Cerebellar nuclear complex (tissue), 1 donor: ENCODE measurements at places on chromosomes 4 and X.

GRCh38 chrX:6029014-6029413 lies 199.7 kb downstream of the NLGN4X start:
- no peak for DNase-seq

GRCh38 chr4:11511321-11511720 lies 82.6 kb upstream of the HS3ST1 start:
- no peak for DNase-seq

GRCh38 chrX:55451626-55451989 lies 319 bp upstream of the MAGEH1 start:
- no peak for DNase-seq

GRCh38 chrX:18026166-18026565 lies 165.1 kb upstream of the RAI2 start:
- no peak for DNase-seq

DNA sequence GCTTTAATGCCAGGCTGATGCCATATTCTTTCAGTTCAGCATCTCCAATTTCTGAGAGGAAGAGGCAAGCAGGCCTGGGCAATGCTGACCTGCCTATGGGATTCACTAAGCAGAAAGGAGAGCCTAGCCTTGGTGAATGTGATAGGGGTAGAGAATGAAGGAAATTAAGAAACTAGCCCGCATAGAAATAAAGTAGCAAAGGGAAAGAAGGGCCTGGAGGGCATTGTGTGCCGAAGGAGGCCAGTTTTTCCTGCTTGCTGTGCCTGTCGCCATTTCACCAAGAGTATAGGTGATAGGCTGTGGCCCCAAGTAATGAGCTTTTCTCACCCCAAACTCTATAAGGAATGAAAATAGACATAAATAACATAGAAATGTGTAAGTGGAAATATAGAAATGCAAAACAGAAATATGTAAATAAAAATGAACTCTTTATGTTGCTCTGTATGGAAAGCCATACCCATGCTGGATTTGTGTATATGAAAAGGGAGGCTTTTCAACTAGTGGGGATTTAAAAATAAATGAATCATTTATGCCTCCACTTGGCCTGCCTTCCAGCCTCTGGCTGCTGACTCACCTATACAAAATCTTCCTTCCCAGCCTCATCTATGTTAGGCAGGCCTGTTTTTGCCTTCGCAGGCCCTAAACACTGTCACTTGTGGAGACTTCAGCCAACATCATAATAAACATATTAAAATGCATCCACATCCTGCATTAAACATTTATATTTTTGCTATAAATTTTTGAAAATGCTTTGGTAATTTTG lies 5.1 kb upstream of the OCRL start:
- DNase-seq, result no peak

DNA sequence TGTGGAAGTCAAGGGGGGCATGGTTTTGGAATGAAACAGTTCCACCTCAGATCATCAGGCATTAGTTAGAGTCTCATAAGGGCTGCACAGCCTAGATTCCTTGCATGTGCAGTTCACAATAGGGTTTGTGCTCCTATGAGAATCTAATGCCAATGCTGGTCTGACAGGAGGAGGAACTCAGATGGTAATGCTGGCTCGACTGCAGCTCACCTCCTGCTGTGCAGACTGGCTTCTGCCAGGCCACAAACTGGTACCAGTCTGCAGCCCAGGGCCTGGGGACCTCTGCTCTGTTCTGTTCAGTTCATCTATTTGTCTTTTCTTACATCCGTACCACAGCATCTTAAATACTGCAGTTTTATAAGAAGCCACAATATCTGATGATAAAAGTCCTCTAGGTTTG lies 12.2 kb upstream of the MSL3 start:
- DNase-seq, result no peak

GRCh38 chrX:9088896-9089295 lies 55.0 kb upstream of the FAM9B start:
- no peak for DNase-seq

GRCh38 chrX:21657318-21658151 lies 595 bp downstream of the KLHL34 start:
- no peak for DNase-seq

DNA sequence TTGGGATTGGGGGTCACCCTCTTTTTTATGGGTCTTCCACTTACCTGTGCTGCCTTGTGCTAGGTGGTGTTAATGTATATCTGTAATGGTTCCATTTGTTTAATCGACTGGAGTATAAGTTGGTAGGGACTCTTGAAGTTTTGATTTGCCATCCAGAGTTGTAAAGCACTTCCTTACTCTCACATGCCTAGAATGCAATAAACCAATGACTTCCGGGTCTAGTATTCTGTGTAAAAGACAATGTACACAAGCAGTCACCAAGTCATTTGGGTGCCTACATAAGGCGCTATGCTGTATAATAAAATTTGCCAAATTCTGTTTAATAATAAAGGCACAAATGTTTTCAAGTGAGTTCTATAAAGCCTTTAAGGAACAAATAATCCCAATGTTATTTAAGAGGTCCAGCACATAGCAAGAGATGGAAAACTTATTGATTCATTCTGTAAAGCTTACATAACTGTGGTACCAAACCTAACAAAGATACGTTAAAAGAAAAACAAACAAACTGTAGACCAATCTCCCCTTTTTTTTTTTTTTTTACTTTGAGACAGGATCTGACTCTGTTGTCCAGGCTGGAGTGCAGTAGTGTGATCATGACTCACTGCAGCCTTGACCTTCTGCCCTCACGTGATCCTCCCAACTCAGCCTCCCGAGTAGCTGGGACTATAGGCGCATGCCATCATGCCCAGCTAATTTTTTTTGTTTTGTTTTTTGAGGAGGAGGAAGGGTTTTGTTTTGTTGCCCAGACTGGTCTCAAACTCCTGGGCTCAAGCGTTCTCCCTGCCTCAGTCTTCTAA lies 41.5 kb upstream of the HPRT1 start:
- DNase-seq, result no peak

DNA sequence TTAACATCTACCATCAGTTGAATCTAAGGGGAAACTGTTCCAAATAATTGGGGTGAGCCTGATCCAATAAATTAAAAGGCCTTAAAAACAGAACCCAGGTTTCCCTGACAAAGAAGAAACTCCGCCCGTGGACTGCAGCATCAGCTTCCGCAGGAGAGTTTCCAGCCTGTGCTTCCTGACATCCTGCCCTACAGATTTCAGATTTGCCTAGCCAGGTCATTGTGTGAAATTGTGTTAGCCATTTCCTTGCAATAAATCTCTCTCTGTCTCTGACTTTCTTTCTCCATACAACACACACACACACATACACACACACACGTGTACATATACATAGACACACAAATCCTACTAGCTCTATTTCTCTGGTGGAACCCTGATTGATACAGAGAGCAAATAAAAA lies 48.3 kb upstream of the LCORL start:
- no peak for DNase-seq

GRCh38 chrX:146707781-146708180 lies 101.8 kb upstream of the CXorf51B start:
- DNase-seq, result no peak

DNA sequence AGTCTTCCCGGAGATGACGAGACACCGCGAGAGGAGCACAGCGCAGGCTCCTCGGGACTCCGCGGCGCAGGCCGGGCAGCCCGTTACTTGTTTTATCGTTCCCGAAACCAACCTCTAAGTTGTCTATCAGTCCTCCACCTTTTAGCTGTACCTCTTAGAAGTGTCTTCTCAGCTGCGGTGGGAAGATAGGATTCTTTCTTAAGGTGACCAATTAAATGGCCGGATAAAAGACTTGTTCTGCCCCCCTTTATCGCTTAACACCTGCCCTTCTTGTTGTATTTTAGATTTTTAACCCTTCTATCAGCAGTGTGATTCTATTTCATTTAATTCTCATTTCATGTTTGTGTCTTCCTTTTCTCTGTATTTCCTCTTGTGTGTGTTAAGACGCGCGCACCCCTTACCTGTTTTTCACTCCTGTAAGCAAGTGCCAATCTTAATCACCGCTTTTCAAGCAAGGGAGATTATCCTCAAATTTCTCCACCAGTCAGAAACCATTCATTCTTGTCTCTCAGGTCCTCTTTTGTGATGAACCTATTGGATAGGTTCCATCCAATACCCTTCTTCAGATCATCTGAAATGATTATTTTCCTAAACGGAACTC lies at the start of gene SLC9B2:
SLC9B2 (minus strand) TSS at position 15 of the 601 bp plus-strand sequence. CDS start 9,211 bp downstream, outside the sequence.
- DNase-seq, result peak; percentile 33

- DNase-seq, result no peak
Observed at GRCh38 chrX:11629593-11630211, 36.0 kb downstream of the ARHGAP6 start.

DNA sequence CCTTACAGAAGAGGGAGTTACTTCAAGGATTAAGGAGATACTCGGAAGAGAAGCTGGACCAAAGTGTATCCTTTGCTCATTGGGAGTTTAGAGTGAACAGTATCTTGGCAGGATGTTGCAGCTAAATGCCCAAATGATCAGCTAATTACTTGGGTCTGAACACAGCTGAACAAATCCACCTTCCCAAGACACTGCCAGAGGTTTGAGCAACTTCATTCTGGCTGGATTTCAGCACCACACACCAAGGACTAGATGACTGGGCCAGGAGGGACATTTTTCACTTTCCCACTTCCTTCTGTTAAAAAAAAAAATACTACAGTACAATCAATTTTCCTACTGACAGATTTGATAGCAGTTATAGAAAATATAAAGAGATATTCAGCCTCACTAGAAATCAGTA lies 324.6 kb downstream of the MID1IP1 start:
- no peak for DNase-seq

DNA sequence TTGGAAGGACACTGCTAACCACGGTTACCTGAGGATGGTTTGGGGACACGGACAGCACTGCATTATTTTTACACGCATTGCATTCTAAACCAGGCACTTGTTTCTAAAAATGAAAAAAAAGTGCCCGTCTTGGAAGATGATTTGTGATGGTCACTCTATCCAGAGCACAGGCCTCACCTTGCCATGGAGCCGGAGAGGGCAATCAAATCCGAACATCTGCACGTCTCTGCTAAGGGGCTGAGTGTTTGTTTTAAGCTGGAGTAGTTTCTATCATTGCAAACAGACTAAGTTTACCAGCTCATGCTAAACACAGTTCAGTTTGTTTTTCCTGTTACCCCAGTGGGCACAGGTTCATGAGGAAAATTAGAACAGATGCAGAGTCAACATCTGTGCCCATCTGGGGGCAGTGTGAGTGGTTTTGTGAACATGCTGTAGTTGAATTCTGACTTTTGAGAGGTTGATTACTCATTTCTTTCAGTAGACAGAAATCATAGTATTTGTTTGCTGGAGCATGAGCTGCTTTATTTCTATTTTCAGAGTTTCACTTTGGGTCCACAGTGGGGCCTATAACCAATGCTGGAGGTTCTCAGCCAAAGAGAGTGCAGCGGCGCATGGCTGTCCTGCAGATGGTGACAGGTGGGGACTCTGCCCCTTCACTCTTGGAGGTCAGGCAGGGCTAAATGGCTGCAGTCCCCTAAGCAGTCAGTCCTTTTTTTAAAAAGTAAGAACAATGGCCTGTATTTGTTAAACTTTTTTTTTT lies 65.4 kb upstream of the ENPP6 start:
- DNase-seq, result no peak

GRCh38 chr4:25123236-25123635 lies 37.0 kb downstream of the SEPSECS start:
- no peak for DNase-seq

DNA sequence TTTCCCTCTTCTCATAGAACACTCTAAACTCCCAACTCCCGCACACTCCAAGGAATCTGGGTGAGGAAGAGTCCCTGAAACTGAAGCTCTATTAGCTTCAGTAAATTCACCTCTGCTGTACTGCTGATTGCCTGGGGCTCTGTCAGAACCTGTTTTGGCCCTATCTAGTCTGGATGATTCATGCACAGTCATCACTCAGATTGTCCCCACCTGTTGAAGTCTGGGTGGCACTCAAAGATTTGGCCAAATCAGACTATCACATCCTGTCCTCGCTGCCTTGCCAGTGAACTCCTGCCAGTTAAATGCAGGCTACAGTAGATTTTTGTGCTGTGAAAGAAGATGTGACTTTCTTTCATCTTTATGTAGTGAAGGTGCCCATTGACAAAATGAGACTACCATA lies 63.5 kb upstream of the EMCN start:
- peak; percentile 90 for DNase-seq

- no peak for DNase-seq
Observed at GRCh38 chrX:39158801-39159657, 357.8 kb downstream of the MID1IP1 start.

DNA sequence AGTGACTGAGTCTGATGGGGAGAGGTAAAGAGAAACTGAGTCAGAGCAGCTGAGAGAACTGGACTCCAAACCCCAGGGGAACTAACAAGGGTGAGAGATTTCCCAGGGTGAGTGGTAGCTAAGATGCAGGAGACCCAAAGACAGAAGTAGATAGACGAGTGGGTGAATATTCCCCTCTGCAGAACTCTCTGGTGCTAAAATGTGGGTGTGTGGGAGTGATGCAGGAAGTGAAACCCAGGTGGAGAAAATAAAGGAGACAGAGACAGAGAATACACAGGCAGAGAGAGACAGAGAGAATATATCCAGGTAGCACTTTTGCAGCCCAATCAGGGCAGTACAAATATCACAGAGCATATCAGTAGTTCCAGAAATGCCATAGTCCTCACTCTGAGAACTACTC lies 212.5 kb upstream of the ZIC3 start:
- DNase-seq, result no peak

GRCh38 chrX:136450050-136450830 lies 37.5 kb upstream of the BRS3 start:
- DNase-seq, result no peak

DNA sequence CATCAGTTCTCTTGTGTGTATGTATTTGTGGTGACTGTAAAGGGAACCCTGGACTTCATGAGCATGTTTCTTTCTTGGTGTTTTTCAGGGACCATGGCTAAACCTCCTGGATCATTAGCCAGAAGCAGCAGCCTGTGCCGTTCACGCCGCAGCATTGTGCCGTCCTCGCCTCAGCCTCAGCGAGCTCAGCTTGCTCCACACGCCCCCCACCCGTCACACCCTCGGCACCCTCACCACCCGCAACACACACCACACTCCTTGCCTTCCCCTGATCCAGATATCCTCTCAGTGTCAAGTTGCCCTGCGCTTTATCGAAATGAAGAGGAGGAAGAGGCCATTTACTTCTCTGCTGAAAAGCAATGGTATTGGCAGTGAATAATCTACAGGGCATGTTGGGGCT lies 157.0 kb downstream of the STIM2 start:
- no peak for DNase-seq

DNA sequence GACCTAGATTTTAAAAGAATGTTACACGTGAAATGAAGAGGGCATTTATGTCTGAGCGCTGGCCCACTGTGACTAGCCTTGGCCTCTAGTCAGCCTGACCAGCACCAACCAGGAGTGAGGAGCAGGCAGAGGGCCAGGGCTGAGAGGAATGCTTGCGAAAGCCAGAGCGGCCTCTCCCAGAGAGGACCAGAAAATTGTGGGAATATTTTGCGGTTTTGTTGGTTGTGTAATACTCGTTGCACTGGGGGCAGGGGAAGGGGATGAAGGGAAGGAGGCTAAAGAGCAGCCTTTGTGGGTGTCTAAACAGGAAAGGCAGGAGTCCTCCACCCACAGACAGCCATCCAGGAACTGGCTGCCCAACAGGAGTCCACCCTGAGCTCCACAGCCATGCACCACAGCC lies 3.8 kb downstream of the GABRE start:
- DNase-seq, result no peak

- no peak for DNase-seq
Observed at GRCh38 chrX:21779095-21779494, 21.2 kb upstream of the SMPX start.

GRCh38 chr4:2251073-2251794 lies 9.3 kb upstream of the HAUS3 start:
- no peak for DNase-seq
